ENCODE measurements at places on chromosomes 6 and 20.

DNA sequence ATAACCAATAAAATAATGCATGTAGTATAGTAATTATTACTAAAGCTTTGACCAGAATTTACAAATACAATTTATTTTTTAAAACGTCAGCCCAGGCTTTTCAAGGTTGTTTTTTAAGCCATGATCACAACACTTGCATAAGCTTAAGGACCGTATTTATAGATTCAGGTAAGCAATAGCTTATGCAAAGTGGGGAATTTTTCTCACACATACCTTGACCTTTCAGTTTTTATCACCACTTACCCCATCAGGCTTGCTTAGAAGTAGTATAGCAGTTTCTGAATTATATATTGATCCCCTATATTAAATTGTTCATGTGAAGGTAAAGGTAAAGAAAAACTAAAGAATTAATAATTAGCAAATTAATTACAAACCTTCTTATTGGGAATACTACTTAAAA is 232.3 kb upstream of the FKBP1C start:
- no peak for DNase-seq

- DNase-seq: peak; percentile 37
Observed at GRCh38 chr6:34027445-34027936, 118.4 kb downstream of the GRM4 start.

- DNase-seq: no peak
Observed at GRCh38 chr6:104575536-104575935, 284.2 kb downstream of the HACE1 start.

DNA sequence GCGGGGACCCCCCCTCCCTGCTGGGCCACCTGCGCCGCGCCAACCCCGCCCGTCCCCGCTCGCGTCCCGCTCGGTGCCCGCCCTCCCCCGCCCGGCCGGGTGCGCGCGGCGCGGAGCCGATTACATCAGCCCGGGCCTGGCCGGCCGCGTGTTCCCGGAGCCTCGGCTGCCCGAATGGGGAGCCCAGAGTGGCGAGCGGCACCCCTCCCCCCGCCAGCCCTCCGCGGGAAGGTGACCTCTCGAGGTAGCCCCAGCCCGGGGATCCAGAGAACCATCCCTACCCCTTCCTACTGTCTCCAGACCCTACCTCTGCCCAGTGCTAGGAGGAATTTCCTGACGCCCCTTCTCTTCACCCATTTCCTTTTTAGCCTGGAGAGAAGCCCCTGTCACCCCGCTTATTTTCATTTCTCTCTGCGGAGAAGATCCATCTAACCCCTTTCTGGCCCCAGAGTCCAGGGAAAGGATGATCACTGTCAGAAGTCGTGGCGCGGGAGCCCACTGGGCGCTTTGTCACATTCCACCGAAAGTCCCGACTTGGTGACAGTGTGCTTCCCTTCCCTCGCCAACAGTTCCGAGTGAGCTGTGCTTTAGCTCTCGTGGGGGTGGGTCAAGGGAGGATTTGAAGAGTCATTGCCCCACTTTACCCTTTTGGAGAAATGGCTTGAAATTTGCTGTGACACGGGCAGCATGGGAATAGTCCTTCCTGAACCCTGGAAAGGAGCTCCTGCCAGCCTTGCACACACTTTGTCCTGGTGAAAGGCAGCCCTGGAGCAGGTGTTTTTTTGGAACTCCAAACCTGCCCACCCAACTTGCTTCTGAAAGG is 2.1 kb downstream of the VEGFA start:
- peak; percentile 31 for DNase-seq

GRCh38 chr6:78629154-78629721 is 238.1 kb upstream of the IRAK1BP1 start:
- DNase-seq: no peak

DNA sequence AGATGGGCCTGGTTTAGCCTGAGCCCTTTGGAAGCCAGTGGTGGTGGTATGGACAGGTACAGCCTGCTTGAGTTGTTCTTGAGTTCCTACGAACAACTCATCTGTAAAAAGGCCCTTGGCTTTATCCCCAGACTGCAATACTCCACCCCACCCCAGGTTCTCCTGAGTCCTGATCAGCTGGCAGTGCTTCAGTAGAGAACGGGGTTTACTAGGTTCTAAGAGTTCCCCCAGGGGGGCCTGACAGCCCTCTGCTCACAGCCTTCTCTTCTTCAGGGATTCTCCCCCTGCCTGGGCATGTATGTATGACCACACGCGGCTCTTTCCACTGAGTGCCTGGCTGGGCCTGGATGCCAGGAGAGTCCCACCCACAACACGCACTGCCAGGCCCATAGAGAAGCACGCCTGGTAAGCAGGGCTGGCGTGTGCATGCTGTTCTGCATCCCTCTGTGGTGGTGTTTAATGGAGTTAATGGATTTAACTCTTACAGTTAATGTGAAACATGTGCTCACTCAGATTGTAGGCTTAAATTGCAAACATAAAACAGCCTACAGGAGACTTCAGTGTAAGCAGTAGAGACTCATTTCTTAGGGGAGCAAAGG is 44.3 kb upstream of the SLC4A11 start:
- DNase-seq: no peak

GRCh38 chr6:168061269-168062210 is 17.5 kb downstream of the FRMD1 start:
- no peak for DNase-seq

- DNase-seq: no peak
Observed at GRCh38 chr20:62439218-62439617, 11.9 kb upstream of the RBBP8NL start.

GRCh38 chr6:26258212-26258977 is 106.6 kb upstream of the BTN3A2 start:
- no peak for DNase-seq

- no peak for DNase-seq
Observed at GRCh38 chr20:61391812-61392520, 139.9 kb downstream of the CDH4 start.
